ENCODE measurements at places on chromosomes 7 and 10.

DNA sequence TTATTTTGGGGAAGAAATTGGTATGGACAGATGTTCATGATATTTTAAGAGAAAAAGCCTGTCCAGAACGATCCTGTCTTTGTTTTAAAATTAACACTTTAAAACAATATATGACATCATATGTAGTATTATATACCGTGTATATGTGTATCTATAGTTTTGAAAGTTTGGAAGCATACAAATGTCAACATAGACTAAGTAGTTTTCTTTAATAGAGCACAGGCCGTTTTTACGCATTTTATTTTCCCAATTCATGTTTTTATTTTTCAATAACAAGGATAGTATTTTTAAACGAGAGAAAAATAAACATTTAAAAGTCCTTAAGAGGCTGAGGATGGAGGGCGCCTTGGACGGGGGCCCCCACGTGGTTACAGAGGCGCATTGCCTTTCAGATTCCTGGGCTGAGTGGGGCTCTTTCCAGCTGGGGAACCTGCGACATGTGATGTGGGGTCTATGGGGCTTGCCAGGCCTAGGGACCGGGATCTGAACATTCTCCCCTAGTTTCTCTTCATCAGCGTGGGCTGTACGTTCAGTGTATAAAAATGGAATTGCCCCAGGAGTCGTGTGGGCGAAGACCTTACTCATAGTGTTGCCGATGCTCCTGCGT, 127.8 kb upstream of the ZNF746 start:
- DNase-seq = peak; percentile 42

DNA sequence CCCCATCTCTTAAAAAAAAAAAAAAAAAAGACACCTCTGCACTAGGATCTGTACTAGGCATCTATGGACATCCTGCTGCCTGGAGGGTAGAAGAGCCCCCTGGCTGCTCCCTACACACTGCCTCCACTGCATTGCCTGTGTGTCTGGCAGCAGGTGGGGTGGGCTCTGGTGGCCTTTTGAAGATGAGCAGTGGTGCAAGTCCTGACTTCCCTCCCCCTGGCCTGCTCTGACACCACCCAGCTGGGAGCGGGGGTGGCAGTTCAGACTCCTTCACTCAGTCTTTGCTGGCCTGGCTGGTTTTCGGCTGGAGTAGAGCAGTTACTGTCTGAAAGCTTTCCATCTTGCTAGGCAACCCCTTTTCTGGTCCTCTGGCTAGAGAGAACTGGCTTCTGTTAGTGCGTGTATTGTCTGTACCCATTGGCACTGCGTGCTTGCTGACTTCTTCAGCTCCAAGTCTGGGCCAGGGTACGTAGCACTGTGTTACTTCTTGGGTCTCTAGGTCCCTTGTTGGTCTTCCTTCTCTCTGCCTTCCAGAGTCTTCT, 17.6 kb downstream of the C10orf62 start:
- DNase-seq = no peak

- no peak for DNase-seq
Measured at GRCh38 chr10:10207538-10207937, 810.1 kb upstream of the CELF2 start.

DNA sequence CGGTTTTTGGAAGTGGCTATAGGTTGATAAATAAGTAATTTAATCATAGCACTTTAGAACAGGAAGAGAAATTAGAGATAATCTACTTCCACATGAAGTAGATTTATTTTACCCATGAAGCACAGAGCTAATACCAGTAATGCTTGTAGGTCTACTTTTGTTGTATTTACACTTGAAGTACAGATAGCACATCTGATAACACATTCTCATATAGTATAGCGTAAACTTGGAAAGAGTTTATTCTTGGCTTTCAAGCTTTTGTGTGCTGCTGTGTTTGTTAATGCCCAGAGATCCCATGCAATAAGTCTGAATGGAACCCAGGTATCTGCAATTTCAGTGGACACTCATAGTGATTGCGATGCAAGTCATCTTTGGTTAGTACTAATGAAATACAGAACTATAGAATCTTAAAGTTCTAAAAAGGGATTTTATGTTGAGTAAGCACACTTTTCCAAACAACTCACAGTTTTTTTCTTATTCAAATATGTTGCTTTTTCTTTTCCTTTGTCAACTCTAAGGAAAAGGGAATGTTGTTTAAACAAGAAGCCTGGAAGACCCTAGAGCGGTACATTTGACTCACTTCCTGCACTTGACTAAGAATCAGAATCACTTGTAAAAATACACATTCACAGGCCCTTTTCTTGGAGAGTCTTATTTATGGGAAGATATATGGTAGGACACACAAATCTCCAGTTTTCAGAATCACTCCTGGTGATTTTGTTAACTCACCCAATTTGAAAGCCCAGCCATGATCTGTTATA, 105.8 kb downstream of the GNAI1 start:
- no peak for DNase-seq

DNA sequence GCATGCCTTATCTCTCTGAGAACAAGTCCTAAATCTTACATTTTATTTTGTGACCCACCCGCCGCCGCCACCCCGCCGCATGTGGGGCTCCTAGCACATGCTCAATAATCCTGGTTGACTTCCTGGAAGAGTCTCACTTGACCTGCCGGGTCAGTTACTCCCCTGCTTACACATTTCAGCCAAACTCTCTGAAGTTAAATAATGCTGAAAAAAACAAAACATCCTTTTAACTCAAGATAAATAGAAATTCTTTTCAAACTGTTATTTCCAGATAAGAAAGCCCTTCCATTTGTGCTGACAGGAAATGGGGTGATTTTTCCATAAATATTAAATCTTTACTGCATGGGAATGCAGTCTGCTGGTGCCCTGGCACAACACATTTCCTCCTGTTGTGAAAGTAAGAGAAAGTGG, 123.5 kb downstream of the ABLIM1 start:
- no peak for DNase-seq
